CD4-positive, alpha-beta T cell (primary cell): ENCODE measurements at places on chromosomes 7 and 10.

DNA sequence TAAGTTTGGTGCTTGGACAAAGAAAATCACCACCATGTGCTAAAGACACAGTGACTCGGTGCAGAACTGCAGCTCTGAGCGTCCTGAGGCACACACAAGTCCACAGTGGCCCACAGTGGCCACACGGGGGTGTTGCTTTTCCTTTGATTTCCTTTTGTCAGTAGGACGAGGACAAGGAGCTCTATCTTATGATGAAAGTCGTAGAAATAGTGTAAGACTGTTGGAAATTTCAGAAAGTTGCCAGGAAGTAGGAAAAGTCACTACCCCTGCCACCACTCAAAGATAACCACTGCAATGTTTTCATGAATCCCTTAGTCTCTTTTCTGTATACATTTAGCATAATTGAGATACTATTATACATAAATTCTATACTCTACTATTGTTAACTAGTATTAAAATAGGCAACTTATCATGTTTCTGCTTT, 146.0 kb downstream of the TNS3 start:
- no peak for DNase-seq

DNA sequence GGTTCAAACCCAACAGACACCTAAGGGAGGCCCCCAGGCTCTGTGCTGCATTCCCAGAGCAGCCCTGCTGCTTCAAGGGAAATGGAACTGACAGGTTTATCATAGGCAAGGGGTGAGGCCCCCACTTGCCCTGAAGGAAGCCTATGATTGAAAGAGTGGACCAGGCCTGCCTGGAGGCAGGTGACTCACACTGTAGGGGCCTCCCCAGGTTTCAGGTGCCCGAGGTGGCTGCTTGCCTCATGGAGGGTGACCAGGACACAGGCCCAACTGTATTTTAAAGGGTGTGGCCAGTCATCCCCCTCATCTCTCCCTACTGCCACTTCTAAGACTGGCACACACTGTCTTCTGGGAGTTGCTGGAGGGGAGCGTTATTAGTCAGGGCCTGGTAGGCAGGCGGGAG, 85.4 kb downstream of the ATXN7L1 start:
- DNase-seq: no peak

- DNase-seq: no peak
These were observed 494.3 kb downstream of the AUTS2 start for GRCh38 chr7:70092314-70093204.

GRCh38 chr10:46215426-46215825, 71.4 kb upstream of the ANTXRL start:
- DNase-seq: no peak

DNA sequence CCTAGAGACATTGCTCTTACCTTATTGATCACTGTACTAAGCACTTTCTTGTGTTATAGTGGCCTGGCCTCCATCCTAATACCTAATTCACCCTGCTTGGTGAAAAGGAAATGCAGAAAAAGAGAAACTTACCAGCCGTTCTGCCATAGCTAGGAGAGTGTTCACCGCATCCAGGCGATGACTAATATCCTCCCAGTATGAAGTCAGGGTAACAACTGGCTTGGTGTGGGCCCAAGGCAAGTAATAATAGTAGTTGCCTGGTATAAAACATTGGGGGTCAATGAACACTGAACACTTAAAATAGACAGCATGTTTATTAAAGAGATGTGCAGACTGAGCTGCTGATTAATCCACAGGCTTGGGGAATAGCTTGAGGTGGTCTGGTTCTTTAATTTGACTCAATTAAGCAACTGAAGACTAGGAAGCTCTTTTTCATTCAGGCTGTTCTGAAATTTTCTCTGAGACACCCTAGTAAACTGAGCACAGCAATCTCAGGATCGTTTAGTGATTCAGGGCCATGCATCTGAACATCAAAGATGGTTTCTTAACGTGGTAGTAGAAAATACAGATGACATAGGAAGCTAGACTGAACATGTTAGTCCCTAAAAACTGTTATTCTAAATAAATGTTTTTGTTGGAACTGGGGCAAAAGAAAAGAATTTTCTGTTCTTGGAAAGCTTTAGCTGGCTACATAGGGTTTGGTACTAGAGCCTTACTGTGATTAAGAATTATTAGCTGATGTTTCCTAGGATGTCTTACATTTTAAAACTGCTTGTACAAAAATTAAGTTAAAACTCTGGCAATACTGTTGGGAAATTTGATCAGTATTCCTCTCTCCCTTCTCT, 102.2 kb downstream of the MYOF start:
- DNase-seq: no peak

GRCh38 chr10:27723436-27723835, 22.2 kb downstream of the MKX start:
- DNase-seq: no peak

DNA sequence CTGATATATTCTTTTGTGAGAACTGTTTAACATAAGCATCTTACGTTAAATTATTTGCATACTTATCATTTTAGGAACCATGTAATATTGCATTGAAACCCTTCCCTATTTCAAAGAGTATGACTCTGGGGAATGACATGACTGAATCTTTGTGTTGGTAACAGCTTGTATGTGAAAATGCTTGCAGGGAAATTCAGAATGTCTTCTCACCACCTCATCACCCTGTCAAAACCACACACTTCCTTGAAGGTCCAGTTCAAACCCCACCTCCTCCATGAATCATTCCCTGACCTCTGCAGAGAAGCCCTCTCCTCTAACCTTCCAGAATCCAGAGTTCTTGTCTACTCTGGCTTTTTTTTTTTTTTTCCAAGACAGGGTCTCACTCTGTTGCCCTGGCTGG, 26.3 kb upstream of the NKX2-3 start:
- no peak for DNase-seq

GRCh38 chr7:91137788-91138368, 126.4 kb upstream of the FZD1 start:
- no peak for DNase-seq

DNA sequence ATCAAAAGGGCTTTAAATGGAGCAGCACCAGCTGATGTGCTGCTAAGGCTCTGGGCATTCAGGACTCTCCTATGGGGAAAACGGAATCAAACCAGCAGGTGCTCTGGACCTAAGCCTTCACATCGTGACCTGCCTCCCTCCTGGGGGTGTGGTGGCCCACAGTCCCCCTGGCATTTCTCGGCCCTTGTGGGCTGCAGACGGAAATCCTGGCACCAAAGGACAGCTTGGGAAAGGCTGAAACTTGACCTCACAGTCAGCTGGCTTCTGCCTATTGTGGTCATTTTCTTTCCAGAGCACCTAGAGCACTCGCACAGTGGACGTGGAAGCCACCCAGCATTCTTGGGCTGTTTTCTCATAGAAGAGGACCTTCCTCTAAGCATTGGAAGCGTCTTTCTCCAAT, 74.8 kb downstream of the TPST1 start:
- no peak for DNase-seq

DNA sequence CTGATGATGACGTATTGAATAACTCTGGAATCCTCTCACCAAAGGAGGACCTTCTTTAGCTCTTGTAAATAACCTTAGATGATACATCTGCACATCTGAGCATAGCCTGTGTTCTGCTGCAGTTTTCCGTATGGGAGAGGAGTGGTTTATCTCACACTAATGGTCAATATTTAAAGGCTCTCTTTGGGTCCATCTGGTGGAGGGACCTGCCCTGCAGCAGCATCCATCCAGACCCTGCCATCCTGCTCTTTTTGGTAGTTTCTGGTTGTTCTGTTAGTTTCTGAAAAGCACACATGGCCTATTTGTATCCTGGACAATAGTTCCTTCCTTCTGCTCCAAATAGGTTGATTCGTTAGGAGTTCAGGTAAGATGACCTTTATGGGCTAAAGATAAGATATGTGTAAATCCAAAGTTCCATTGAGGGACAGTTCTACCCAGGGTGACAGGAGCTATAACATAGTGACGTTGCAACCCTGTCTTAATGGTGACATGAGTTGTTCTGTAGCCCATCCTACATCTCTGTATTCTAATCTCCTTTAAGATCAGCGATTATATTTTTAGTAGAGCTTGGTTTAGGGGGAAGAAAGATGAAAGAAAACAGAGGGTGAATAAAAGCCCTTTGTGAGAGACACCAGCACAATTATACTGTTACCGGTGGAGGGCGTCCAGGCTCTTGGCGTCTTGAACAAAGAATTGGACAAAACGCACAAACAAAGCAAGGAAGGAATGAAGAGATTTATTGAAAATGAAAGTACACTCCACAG, 60.0 kb upstream of the KLF14 start:
- DNase-seq: no peak

DNA sequence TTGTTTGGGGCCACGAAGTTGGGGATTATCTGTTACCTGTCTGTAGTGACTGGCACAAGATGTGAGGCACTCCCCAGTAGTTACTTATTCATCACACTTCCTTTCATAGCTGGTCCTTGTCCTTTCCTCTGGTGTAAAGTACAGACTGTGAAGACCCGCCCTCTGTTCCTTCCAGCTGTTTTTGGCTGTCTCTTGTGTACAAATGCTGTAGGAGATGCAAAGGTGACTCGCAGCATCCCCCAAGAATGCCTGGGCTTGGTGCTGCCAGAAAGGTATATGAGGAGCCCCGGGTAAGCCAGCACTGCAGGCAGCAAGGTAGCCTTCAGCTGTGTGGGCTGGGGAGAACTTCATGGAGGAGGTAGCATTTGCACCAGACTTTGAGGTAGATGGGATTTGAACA, 236.6 kb downstream of the EBF3 start:
- DNase-seq: no peak

- DNase-seq: no peak
These were observed 9.8 kb downstream of the ARHGAP12 start for GRCh38 chr10:31918671-31919409.
